ENCODE measurements at places on chromosomes 11 and 22.
A peak's percentile ranks its signal among the peaks of the same experiment; 100 is the strongest.

DNA sequence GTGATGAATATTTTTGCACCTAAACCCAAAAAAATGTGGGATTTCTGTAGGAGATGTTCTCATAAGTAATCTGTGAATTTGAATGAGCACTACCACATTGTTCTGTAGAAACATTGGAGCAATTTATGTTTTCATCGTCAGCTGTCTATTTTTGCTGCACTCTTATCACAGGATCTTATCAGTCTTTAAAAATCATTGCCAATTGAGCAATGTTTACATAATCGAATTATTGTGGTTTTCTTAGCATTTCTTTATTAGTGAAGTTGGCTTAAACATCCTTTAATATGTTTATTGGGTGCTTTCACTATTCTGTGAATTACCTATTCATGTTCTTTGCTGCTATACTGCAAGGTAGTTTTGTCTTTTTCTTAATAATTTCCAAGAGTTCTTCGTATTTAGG is 37.8 kb downstream of the C11orf96 start:
- DNase-seq, result no peak

DNA sequence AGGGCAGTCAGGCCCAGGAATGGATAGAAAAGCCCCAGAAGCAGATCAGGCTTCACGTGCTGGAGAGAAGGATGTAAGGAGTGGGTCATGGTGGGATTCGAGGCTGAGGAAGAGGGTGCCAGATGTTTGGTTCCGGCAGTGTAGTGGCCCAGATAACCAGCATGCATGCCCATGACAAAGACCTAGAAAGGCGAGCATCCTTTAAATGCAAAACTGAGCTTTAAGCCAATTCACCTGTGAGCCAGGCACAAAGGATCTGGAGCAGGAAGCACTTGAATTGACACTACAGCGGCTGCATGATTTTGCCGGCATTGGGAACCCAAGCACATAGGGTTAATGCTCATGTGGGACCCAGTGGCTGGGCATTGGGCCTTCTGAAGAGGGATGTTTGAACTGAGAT is 185.5 kb downstream of the TRIM29 start:
- DNase-seq, result no peak

- DNase-seq, result peak; percentile 96
Measured at GRCh38 chr11:130002352-130002845, at the start of gene PRDM10. Gene PRDM10, minus strand, starts transcription at chr11:130002835. Its CDS starts 41,871 bp downstream, at chr11:129960964.

- no peak for DNase-seq
Measured at GRCh38 chr22:45199723-45200122, 36.0 kb downstream of the NUP50 start.

DNA sequence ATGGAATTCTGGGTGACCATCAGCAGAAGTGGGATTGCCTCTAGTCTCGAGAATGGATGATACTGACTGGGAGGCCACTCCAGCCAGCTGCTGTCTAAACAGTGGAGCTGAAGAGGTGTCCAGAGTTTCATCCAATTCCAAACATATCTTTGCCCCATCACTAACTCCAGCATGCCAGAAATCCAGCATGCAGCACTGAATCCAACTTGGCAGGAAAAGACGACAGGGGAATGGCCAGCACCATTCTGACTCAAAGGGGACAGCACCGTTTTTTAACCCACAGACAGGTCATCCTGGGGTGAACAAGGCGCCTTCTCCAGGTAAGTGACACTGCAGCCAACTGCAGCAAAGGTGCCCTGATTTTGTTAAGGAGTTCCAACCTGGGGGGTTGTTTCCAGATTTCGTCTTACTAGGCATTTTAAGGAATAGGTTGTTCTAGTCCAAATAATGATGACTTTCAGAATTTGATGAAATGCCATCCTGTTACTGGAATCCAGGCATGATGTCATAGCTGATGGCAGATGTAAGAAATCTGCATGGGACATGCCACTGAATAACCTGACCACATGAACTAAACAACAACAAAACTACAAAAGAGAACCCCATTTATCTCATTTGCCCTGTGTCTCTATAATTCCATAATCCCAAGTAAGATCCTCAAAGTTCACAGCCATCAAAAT is 32.3 kb downstream of the FEZ1 start:
- DNase-seq, result no peak

- no peak for DNase-seq
Measured at GRCh38 chr11:33303541-33303940, 46.4 kb downstream of the HIPK3 start.

- no peak for DNase-seq
Measured at GRCh38 chr22:45077286-45077685, 67.5 kb upstream of the PHF21B start.

DNA sequence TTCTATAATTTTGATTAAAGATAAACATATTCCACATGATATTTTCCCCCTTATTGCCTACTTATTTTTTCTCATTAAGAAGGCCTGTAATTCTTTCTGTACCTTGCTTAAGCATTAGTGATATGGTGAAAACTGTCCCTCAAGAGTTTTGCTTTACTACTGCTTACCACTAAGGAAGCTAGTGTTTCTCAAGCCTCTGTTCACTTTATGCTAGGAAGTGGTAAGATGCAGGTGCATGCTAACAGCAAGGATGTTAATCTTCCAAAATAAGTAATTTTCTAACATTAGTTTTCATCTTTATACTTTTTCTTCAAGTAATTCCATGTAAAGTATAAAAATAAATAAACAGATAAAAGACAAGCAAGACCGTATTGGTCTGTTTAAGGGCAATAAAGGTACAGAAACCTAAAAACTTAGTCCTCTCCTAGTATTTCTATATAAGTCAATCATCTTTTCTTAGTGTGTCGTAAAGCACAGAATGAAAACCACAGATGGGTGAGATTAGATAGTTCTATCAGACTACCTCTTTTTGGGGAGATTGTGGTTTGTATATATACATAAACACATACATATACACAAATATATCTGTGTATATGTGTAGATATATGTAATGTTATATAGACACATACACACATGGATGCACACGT is 731.0 kb upstream of the CNTN5 start:
- no peak for DNase-seq

- DNase-seq, result no peak
Measured at GRCh38 chr11:2400762-2401435, 349 bp downstream of the TSSC4 start.

DNA sequence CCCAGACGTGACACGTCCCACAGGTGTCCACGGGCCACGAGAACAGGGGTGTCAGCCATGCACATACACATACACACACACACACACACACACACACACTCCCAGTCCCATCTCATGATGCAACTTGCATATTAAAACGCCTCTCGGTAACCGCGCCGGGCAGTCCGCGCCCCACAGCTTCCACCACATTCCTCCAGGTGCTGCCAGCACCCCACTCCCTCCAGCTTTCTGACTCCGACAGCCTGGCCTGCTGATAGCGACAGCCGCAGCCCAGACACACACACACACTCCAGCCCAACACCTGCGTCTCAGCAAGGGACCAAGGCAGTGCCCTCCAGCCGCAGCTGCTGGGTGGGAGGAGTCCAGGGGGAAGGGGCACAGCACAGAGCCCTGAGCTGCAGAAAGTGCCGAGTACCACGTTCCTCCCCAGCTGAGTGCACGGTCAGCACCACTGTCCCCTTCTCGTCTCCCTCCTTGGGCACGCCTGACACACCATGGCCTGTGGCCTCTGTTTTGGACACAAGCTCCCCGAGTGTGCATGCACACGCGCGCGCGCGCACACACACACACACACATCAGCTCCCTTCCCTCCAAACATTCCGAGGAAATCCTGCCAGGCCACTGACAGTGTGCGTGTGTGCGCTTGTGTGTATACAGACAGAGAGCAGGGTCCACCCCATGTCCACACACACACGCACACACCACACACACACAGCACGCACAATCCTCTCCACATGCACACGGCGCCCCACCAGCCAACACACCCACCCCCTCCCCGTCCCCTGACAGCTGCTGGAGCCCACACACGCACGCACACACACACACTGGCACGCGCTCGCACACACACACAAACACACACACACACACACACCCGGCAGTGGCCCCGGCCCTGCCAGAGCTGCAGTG is 1.2 kb downstream of the ELFN2 start:
- no peak for DNase-seq

DNA sequence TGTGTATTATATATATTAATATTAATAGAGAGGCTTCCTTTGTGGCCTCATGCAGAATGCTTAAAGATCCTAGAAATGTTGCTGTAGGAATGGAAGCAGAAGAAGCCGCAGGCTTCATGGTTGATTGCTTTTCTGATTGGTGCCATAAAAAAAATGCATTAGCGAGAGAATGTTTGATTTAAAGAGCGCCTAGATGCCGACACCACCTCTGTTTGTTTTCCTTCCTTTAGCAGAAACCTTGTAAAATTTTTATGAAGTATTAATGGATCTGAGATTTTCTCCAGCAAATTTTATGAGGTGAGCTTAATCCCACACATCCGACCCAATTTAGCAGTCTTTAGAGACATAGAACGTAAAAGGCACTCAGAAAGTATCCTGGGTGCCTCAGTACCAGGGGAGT is 587.5 kb downstream of the NTM start:
- DNase-seq, result no peak

DNA sequence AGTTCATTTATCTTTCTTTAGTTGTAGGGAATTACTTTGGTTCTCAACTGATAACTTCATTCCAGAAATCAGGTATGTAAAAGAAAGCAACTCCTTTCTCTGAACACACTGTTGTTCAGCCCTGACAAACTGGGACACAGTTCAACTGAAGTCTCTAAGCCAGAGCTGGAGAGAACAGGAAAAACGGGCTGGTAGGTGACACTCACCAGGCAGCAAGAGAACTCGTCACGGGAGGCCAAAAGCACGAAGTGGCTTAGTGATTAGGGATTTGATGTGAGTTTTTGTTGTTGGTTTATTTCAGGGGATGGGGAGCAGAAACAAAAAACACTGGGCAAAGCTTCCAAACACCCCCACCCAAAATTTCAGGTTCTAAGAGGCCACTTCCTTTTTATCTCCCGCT is 54.1 kb downstream of the MYH9 start:
- DNase-seq, result no peak
